BJ (cell line): ENCODE measurements at places on chromosomes 1 and 21. TPM values are rescaled to one million over a fixed set of nuclear protein-coding genes. Genes with fewer than 3 reads are reported as not detected.

- DNase-seq: no peak
Measured at GRCh38 chr1:88191917-88192316, 492.2 kb upstream of the PKN2 start.

UBXN10 gene
- not detected in 2 replicates for polyA plus RNA-seq

GRCh38 chr1:39261712-39262221 lies 57.3 kb downstream of the MACF1 start:
- no peak for DNase-seq

OR2T10 gene
- not detected in 2 replicates for polyA plus RNA-seq

DNA sequence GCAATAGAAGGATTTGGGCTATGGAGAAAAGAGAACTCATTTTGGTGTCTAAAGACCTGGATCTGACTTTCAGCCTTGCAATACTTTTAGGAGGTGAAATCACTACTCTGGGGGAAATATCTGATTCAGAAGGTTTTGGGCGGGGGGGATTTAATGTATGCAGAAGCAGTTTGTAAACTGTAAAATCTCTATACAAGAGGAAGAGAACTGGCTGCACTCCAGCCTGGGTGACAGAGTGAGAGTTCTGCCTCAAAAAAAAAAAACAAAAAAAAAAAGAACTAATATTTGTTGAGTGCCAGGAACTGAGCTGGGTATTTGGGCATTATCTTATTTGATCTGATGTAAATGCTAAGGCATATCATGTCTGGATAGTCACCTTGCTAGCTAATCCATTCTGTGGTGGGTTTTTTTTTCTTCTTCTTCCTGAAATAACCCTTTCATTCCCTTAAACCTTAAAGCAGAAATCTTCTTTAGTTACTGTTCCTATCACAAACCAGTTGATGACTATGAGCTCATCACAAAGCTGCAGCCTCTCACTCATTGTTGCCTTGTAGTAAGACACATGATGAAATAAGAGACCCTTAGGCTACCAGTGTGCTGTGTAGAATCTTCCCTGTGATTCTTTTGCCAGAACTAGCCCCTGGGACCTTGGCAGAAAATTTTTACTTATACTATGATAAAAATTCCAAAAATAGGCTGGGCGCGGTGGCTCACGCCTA lies 35.6 kb upstream of the SLC16A1 start:
- DNase-seq: no peak

DNA sequence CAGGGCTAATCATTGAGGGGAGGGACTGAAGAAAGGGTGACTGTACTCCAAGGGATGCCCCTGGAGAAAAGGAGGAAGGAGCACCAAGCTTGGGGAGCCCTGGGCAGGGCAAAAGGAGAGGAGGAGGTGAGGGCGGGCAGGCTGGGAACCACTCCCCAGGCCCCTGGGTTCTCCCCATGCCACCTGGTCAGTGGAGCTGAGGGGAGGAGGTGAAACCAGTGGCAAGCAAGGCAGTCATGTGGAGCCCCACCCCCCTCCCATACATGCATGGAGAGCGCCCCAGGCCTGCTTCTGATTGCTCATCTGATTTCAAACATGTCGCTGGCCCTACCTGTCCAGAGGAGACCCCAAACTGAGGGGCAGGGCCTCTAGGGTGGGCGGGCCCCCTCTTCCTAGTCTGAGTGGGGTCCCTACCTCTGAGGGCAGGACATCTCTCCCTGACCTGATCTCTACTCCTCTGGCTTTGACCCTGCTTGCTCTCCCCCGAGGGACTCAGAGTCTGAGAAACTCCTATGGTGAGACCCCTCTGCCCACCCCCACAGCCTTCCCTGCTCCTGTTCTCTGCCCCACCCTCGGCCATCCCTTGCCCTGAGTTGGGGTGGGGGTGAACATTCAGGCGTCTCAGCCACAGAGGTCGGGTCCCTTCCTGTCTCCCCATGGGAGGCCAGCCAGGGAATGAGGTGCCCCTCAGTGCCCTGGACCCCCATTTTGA lies 18.6 kb downstream of the INSRR start:
- no peak for DNase-seq

IRF6 gene
- polyA plus RNA-seq: 0.94 and 1.7 TPM in 2 replicates

KLF17 gene
- polyA plus RNA-seq: 0.06 and 0.16 TPM in 2 replicates

GRCh38 chr1:106615473-106615872 lies 441.0 kb upstream of the PRMT6 start:
- no peak for DNase-seq

- DNase-seq: no peak
Measured at GRCh38 chr1:21290546-21290944, 282 bp upstream of the ECE1 start.
